Activated naive CD4-positive, alpha-beta T cell (primary cell): ENCODE measurements at places on chromosomes 2 and 18.

GRCh38 chr18:2139691-2140090 is 431.6 kb downstream of the METTL4 start:
- DNase-seq = no peak

DNA sequence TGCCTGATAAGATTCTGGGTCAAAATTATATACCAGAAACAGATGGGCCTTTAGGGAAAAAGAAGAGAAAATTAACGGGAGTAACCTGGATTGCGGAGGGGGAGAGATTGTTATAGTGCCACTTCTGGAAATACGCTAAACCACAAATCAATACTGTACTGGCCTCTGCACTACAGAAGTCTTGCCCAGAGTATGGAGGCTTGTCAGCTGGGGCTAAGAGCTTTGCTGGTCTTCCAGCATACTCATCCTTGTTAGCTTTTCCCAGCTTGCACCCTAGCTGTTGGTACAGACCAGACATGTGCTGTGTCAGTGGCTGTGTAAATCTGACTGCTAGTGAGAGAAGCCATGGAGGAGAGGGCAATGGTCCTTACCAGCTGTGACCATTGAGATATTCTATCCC is 8.9 kb downstream of the AGBL5 start:
- no peak for DNase-seq

- DNase-seq = no peak
These were observed 96.8 kb downstream of the FBXO15 start for GRCh38 chr18:74050807-74051206.

DNA sequence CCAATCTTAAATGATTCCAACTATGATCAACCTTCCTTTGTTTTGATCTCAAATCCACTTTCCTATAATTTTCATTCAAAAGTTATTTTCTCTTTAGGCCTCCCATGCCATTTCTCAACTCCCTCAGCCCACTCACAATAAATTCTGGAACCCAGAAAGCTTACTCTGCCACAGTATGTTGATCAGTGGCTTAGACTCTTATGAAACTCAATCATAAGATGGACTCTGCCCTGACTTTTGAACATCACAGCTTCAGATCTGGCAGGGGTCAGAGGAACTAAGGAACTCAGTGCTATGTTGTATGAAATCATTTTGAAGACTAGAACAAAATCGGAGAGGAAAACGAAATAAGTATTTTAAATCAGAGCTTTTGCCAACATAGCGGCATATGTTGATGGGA is 59.8 kb upstream of the LGALSL start:
- DNase-seq = no peak

- no peak for DNase-seq
These were observed 267.4 kb upstream of the RAB6C start for GRCh38 chr2:129711816-129712675.

- no peak for DNase-seq
These were observed 96.6 kb upstream of the GPR45 start for GRCh38 chr2:105144941-105145300.

GRCh38 chr2:98506881-98507280 is 62.2 kb downstream of the INPP4A start:
- no peak for DNase-seq

DNA sequence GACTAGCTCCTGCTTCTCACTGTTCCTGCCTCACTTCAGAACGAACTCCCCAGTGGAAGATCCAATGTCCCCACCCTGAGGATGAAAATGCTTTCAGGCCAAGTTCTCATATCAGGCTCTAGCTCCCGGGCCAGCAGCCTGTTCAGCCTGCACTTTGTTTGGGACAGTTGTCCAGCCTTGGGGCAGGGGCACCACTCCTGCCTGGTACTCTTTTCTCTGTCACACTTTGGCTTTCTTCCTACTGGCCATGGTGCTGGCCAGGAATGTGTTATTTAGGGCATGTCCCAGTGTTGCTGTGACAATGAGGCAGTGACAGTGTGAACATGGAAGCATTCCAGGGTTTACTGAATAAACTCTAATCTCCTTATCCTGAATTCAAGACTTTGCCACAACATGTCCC is 154.1 kb downstream of the GALNT14 start:
- no peak for DNase-seq

- no peak for DNase-seq
These were observed 9.0 kb upstream of the SLC20A1 start for GRCh38 chr2:112636605-112637288.

DNA sequence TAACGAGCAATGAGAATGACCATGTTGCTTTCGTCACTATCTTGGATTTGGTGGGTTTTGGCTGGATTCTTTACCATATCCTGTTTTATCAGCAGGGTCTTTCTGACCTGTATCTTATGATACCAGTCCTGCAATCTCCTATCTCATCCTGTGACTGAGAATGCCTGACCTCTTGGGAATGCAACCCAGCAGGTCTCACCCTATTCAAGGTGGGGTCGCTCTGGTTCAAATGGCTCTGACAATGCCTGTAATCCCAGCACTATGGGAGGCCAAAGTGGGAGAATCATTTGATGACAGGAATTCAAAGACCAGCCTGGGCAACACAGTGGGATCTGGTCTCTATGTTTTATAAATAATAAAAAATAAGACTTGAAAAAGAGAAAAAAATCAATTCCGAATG is 173.5 kb downstream of the ACTR3 start:
- DNase-seq = no peak

GRCh38 chr2:127811397-127812321 is 688 bp upstream of the WDR33 start:
- no peak for DNase-seq

- DNase-seq = no peak
These were observed 49.5 kb downstream of the IKZF2 start for GRCh38 chr2:213101692-213102460.

DNA sequence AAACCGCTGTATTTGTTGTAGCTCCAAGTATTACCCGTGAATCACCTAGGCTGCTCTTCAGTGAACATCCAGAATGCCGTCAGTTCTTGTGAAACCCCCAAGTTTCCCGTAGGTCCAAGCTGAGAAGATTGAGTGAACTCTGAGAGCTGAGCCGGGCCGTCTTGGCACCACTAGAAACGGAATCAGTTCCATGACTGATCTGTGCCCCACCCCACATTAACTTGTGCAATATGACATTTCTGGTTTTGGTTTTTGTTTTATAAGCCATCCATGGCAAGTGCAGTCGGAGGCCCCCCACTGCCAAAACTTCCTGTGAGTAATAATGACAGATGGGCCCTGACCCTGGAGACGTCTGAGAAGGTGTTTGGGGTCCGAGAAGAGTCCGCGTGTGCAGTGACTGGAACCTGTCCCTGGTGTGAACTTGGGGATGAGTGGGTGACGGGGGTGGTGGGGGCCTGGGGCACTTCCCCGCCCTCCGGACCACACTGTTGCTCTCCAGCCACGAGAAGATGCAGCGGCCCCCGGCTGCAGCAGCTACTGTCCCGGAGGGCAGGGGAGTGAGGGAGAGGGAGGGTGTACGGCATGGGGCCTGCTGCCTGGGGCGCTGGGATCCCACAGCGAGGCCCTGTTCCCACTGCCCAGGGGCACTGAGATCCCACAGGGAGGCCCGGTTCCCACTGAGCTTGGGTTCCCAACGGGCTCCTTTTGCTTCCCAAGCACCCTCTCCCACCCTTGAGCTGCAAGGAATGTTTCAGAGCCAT is 26.5 kb downstream of the NFATC1 start:
- no peak for DNase-seq

GRCh38 chr2:12543978-12544558 is 172.7 kb upstream of the TRIB2 start:
- DNase-seq = no peak

DNA sequence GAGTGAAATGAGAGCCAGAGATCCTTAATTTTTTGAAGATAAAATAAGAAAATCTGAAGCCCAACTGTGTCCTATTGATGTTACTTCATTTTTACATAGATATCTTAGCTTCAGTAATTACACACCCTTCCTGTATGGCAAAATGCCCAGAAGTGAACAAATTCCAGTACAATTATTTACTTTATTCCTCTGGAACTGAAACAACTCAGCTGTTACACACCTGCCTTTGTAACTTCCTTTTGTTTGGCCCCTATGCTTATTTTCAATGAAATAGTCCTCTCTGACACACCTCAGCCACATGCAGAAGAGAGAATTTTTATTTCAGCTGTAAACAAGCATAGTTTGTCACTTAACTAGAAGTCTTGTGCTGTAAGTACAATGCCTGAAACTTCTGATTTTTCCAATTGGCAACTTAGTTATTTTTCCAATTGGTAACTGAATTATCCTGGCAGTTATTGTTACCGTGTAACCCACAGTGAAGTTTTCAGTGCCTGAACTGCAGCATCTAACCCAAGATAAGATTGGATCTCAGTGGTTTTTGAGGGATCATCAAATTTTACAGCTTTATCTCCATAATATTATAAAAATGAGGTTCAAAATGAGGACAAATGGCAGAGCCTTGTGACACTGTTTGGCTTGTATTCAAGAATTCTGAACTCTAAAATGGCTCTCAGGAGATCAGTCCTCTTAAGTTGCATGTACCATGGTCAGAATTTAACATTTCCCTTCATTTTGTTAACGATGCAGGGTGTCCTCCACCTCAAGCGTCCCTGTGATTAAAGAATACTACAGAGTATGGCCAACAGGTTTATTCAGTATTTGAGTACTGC is 82.6 kb downstream of the PKP4 start:
- DNase-seq = no peak

DNA sequence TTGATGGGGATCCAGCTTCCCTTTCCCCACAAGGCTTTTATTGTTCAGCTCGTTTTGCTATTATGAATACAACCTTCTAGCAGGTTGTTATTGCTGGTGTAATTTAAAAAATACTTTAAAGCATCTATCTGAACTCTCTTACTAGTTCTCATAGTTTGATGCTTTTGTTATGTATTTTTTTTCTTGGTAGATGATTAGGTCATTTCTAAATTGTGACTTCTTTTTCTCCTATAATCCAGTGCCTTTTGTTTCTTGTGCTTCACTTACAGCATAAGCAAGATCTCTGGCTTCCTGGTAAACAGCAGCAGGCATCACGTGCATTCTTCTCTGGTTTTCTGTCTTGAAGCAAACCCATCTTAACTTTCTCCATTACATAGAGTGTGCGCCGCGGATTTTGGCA is 96.1 kb downstream of the FAM168B start:
- DNase-seq = no peak

DNA sequence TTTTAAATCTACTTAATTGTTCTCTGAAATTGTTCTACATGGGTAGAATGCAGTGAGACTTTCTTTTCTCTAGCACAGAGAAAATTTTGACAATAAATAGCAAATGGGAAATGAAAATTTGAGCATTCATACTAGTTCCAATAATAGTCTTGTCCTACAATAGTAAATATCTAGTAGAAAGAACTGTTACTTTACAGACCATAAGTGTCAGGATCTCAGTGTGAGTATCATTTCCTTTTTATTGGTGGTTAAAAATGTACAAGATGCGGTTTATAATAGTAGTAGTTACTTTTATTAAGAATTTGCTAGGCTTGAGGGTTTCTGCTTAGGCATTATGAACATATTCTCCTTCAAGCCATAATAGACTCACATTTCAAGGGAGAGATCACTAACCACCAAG is 43.2 kb downstream of the KCNE4 start:
- DNase-seq = no peak

GRCh38 chr2:198053148-198053547 is 248.8 kb downstream of the PLCL1 start:
- DNase-seq = no peak

DNA sequence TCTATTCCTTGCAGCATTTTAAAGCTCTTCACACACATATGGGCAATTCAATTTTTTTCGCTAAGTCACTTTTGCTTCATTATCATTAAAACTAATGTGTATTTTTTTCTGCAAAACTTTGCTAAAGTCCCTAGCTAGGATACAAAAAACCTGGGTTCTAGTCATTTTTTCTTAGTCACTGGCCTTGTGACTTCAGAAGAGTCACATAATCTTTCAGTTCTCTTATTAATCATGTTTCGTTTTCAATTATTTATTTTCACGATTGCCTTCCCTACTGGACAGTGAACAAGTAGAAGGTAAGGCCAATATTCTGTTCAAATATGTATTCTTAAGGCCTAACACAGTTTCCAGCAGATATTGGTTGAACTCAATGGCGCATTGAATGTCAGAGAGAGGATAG is 60.9 kb upstream of the CYRIA start:
- DNase-seq = no peak

DNA sequence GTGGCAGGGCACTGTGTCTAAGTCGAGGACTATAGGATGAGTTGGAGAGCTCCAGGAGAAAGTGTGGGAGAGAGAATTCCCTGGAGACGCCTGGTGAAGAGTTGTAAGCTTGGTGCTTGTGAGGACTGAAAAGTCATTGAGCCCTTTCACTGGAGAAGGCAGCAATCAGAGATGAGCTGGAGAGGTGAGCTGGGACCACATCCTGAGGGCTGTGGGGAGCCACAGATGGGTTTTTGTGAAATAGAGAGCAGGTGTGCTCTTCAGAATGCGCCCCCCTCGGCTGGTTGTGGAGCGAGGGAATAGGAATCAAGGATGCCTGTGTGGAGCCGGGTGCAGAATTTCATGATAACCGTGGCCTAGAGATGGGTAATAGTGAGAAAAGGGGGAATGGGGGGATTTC is 224.3 kb downstream of the KLHL29 start:
- DNase-seq = no peak

GRCh38 chr2:8662239-8662879 is 19.5 kb upstream of the ID2 start:
- DNase-seq = no peak
